Panc1 (cell line): ENCODE measurements at places on chromosomes 11 and 22. TPM values are rescaled to one million over a fixed set of nuclear protein-coding genes. Genes with fewer than 3 reads are reported as not detected.

- H3K4me3 ChIP-seq = no peak overlapping the region
- no peak for DNase-seq
- no peak overlapping the region for H3K27ac ChIP-seq
- H3K36me3 ChIP-seq = no peaks in the 10 kb centered on the region
Observed at GRCh38 chr11:118892514-118892913, 8.8 kb downstream of the CXCR5 start.

The MMP7 gene
- total RNA-seq = 2.7 TPM

DNA sequence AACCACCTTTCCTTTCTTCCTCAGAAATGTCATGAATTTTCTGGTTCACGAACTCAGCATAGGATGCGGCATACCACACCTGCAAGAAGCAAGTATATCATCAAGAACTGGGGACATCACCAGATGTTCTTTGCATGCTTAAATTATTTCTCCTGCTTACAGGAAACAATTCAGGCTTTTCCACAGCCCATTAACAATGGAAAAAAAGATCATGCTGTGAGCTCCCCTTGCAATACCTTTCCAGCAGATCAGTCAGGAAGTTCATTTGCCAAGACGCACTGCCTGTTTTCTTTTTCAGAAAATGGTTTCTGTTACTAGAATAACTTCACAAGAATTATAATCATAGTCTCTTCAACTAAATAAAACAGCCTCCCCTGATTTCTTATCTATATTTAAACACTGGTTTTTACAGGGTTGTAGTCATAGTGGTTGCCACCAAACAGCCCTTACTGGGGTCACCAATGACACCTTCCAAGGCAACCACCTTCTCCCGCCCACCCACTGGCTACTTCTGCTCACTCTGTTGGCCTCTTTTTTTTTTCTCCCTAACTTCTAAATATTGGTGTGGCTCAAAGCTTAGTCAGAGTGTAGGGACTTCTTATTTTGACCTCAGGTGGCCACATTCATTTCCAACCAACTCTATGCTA lies 42.3 kb upstream of the NFRKB start:
- H3K4me1 ChIP-seq = no peaks in the 10 kb centered on the region
- H3K27ac ChIP-seq = no peak overlapping the region
- H3K27me3 ChIP-seq = no peaks in the 10 kb centered on the region
- no peak overlapping the region for H3K4me3 ChIP-seq
- DNase-seq = no peak

GRCh38 chr11:10686311-10686710 lies 7.2 kb downstream of the IRAG1 start:
- no peaks in the 10 kb centered on the region for H3K4me1 ChIP-seq
- DNase-seq = no peak
- no peak overlapping the region for H3K4me3 ChIP-seq
- H3K27me3 ChIP-seq = peaks cover 7% of the 10 kb centered on the region; the same call in 1 of the 2 replicates
- no peaks in the 10 kb centered on the region for H3K36me3 ChIP-seq

The FAM227A gene
- total RNA-seq = 2.4 TPM
